CD4-positive, alpha-beta T cell treated with Interleukin-15 for 4 hours (primary cell): ENCODE measurements at places on chromosomes 12 and 14.
A peak's percentile ranks its signal among the peaks of the same experiment; 100 is the strongest.

DNA sequence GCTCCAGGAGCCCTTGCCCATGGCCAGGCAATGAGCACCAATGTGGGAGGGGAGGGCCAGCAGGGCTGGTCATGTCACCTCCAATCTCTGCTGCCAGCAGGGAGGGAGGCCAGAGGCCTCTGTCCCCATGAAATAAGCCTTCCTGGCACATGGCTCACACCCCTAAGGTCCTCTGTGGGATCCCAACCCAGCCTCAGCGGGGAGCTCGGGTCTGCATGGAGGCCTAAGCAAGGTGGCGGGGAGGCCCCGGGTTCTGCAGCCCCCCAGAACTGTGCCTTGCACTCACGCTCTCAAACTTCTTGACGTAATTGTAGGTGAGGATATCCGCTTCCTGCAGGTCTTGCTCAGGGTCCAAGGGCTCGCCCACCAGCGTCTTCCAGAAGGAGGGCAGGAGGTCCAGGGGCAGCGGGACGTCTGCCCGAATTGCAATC is 41.7 kb downstream of the TRAFD1 start:
- DNase-seq, result no peak

- DNase-seq, result peak; percentile 83
Measured at GRCh38 chr12:9750276-9751203, 10.2 kb downstream of the CD69 start.

- no peak for DNase-seq
Measured at GRCh38 chr14:100339766-100340422, 16.8 kb downstream of the SLC25A47 start.

- DNase-seq, result no peak
Measured at GRCh38 chr14:99357151-99357915, 85.3 kb upstream of the BCL11B start.

- no peak for DNase-seq
Measured at GRCh38 chr12:83920821-83921547, 991.6 kb downstream of the SLC6A15 start.

DNA sequence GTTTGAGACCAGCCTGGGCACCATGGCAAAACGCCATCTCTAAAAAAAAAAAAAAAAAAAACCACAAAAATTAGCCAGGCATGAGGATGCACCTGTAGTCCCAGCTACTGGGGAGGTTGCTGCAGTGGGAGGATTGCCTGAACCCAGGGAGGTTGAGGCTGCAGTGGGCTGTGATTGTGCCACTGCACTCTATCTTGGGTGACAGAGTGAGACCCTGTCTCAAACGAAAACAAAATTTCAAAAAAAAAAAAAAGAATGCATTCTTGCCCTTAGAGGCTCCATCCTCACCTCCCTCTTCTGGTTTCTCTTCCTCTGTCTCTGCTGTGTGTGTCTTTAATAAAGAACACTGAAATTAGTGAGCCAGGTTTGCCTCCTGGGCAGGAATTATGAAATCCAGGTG is 107.8 kb downstream of the VCPKMT start:
- no peak for DNase-seq

DNA sequence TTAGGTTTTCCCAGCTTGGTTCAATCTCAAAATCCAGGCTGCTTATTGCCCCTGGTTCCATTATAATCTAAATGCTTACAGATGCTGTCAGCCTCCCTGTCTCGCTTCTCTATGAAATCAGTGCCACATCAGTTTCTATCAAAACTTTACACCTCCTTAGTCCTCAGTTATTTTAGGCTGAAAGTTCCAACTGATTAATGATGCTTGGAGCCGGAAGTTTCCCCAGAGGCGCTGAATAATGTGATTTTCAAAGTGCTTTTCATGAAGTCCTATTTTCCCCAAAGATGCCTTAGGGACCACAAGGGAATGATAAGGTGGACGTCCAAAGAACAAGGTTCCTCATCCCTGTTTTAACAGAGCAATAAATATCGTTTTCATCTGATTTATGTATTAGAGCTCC is 262.4 kb upstream of the RMST start:
- DNase-seq, result no peak

DNA sequence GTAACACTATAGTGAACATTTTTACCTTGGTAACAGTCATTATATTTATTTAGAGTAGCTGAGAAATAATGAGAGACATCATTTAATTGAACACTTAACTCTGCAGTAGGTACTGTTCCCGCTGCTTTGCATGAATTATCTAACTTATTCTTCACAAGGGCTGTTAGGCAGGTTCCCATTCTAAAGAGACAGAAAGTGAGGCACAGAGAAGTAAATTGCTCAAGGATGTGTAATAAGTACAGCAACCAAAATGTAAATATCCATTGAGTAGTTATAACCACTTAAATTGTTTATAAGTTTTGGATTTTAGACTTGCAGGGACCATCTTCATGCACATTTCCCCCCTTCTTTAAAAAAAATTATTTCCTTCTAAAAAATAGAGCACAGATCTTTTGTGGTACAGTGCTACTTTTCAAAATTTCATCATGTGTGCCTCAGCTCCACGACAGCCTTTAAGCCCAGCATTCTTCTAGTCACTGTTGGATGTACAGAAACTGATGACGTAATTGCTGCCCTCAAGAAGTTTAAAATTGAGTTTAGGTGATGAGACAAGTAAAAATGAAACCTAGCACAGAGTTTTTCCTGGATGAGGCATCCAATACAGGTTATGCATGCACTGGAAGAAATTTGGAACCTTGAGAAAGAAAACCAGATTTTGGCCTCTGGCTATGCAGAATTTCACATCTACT is 6.0 kb upstream of the MANSC4 start:
- DNase-seq, result no peak

GRCh38 chr14:29264865-29265264 is 498.3 kb downstream of the FOXG1 start:
- DNase-seq, result no peak

- DNase-seq, result no peak
Measured at GRCh38 chr12:89260841-89261637, 91.3 kb downstream of the DUSP6 start.

DNA sequence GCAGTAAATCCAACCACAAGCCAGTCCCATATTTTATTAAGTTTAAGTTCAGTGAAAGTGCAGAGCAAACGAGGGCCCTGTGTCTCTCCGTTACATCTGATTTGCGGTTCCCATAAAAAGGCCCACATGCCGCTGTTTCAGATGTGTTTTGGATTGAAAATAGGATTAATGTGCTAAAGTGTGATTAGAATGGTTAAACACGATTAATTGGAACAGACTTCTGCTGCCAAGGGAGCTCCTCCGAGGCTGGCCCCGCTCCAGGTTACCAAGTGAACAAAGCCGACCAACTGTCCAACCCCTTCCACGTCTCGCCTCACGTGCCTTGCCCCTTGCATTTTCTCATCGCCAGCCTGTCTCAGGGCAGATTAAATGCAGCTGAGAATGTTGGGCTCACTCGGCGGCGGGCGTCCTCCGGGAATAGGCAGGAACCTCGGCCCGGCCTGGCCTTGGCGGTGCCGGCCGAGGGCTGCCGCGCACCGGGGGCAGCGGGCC is 166.5 kb upstream of the GSC start:
- DNase-seq, result no peak

DNA sequence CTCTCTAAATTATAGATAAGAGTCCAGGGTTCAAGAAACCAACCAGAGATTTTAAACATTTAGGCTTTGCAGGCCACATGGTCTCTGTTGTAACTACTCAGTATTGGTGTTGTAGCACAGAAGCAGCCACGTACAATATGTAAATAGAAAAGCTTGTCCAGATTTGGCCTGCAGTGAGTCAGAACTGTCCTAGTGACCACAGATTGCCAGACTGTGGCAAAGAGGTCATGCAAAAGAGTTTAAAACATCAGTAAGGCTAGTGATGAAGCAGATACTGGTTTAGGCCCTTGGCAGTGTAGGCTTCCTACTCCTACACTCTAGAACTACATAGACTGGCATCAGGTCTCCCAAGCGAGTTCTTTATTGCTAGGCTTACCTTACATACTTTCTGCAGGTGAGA is 117.6 kb upstream of the GARIN6 start:
- DNase-seq, result no peak

GRCh38 chr14:100618763-100619320 is 31.6 kb upstream of the BEGAIN start:
- no peak for DNase-seq

DNA sequence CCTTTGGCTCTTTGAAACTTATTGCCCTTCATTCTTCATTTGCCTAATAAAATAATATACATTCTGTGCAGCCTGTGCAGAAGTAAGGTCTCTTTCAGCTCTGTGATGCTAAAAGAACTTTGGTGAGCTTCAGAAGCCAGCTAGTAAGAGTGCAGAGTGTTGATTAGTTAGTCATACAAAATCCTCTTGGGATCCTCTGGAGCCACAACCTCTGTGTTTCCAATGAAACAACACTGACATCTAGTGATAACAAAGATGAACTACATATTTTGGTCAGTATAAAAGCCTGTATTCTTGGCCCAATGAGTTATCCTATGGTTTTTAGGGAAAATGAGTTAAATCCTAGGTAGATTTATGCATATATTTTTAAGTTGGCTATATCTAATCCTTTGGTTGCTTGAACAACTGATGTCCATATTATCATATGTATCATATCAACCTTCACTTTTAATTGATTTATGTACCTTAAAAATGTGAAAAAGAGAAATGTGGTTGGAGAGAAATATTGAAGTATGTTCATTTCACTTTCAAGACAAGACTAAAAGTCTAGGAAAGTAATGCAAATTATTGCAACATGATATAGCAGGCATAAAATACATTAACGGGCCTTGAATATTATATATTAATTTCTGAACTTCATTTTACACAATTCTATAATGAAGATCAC is 158.4 kb downstream of the KLHL28 start:
- DNase-seq, result peak; percentile 17

GRCh38 chr14:55138091-55138490 is 9.0 kb downstream of the LGALS3 start:
- DNase-seq, result no peak

DNA sequence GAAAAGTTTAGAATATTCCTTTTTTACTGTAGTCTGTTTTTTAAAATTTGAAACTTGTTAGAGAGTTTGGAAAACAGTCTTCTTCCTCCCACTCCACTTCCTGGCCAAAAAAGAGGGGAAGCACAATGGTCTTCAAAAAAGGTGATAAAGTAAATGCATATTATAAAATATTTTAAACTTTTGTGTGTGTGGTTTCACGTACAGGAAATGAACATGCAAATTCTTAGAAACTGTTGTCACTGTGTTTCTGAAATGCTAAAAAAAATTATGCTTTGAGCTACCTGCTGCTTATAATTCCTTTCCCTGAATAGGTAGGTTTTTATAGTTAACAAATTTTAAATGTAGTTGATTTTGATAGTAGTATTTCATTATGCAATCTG is 2.9 kb downstream of the FGFR1OP2 start:
- peak; percentile 57 for DNase-seq

- DNase-seq, result no peak
Measured at GRCh38 chr14:69673104-69673503, 61.7 kb downstream of the SUSD6 start.

DNA sequence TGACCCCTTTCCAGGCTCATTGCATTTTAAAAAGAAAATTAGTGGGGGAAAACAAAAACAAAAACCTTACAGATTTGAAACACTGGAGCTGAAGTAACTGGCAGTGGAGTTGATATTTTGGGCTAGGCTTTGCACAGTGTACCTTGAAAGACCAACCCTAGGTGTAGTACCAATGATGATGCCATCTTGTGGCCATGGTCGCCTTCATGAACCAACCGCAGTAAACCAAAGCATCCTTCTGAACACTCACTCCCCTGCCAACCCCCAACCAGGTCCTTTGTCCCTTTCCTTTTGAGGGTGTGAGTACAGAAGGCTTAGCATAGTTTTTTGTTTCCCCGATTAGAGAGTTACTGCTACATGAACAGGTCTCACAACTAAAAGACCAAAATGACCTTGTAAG is 5.9 kb downstream of the TOMM20L start:
- DNase-seq, result no peak

DNA sequence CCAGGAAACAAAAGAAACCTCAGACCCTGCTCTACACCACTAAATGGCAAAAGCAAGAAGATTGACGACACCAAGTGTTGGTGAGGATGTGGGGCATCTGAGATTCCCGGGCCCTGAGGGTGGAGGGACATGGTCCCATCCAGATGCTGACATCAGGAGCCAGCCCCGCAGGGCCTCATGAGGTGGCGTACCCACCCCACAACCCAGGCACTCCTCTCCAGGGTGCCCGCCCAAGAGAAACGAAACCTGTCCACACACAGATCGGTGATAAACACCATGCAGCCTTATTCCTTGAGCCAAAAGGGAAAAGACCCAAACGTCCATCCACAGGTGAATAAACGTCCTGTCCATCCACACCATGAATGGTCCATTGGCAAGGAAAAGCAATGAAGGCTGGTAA is 54.8 kb upstream of the C14orf180 start:
- no peak for DNase-seq

- DNase-seq, result no peak
Measured at GRCh38 chr14:35296545-35296944, 4.4 kb downstream of the PSMA6 start.

GRCh38 chr12:120830052-120830940 is 73.9 kb downstream of the SPPL3 start:
- no peak for DNase-seq

- DNase-seq, result no peak
Measured at GRCh38 chr14:96511667-96512066, 9.5 kb downstream of the PAPOLA start.

DNA sequence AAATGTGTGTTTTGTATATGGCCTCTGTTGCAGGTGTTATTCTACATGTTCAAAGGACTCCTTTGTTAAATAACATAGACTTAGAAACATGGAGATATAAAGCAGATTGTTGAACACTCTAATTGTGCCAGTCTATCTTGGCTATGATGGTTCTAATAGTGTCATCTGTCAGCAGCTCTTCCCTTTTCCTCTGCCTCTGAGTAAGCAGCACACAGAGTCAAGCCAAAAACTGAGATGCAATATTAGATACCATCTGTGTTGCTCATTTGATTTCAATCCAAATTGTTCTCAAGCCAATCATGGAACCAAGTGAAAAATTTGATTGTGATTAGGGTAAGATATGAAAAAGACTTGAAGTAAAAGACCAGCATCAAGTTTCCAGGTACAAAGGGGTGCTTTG is 871.1 kb upstream of the MGAT4C start:
- DNase-seq, result no peak

GRCh38 chr12:67449591-67450052 is 180.5 kb downstream of the CAND1 start:
- peak; percentile 39 for DNase-seq

GRCh38 chr12:24349051-24349799 is 399.8 kb upstream of the SOX5 start:
- DNase-seq, result no peak

GRCh38 chr12:31019561-31019960 is 54.1 kb upstream of the DDX11 start:
- no peak for DNase-seq

DNA sequence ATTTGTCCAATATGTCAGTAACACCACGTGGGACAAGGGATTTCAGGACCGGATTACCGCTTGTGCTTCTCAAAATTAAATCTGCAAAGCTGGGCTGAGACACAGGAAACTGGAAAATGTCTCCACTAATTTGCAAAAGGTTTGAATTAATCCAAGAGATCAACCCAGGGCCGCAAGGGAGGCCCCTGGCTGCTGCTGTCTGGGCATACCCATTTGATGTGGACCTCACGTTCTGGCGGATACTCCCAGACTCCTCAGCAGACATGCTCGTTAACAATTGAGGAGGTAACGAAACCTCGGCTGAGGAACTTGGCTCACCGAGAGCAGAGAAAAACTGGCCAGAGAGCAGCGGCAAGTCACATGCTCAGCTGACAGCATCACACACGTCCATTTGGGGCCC is 180.6 kb downstream of the SLC15A4 start:
- no peak for DNase-seq
